ENCODE measurements at places on chromosomes 4 and X. TPM values are rescaled to one million over a fixed set of nuclear protein-coding genes. Genes with fewer than 3 reads are reported as not detected.

- H3K36me3 ChIP-seq, result no peaks in the 10 kb centered on the region
- no peak overlapping the region for H3K4me3 ChIP-seq
- H3K27me3 ChIP-seq, result no peaks in the 10 kb centered on the region
- no peak for DNase-seq
These were observed 492.1 kb downstream of the PCDH10 start for GRCh38 chr4:133641191-133641590.

- no peaks in the 10 kb centered on the region for H3K4me1 ChIP-seq
- no peak overlapping the region for H3K4me3 ChIP-seq
- no peaks in the 10 kb centered on the region for H3K36me3 ChIP-seq
- DNase-seq, result no peak
- no peaks in the 10 kb centered on the region for H3K27me3 ChIP-seq
- H3K27ac ChIP-seq, result no peak overlapping the region
These were observed 28.1 kb upstream of the HPGDS start for GRCh38 chr4:94370533-94371254.

- H3K4me3 ChIP-seq, result no peak overlapping the region
- H3K36me3 ChIP-seq, result no peaks in the 10 kb centered on the region
- DNase-seq, result no peak
- H3K27me3 ChIP-seq, result no peaks in the 10 kb centered on the region
- H3K27ac ChIP-seq, result no peak overlapping the region
- H3K4me1 ChIP-seq, result no peaks in the 10 kb centered on the region
These were observed 809.3 kb downstream of the C4orf33 start for GRCh38 chr4:129905256-129905655.

DNA sequence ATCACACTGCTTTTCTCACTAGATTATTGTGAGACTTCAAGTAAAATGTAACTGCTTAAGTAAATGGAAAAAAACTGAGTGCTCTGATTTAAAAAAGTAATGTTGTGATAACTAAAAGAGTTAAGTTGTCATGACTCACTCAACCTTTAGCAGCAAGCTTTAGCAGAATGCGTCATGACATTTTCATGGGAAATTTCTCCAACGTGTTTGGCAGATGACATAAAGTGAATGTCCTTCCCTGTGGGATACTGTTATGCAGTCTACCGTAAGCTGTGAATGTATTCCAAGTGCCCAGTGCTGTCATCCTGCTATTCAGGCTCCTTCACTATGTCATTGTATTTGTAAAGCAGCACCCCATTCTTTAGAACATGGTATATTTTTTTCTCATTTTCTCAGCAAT, 136.2 kb downstream of the CPXCR1 start:
- H3K27me3 ChIP-seq, result no peaks in the 10 kb centered on the region
- H3K36me3 ChIP-seq, result no peaks in the 10 kb centered on the region
- no peak overlapping the region for H3K27ac ChIP-seq
- no peaks in the 10 kb centered on the region for H3K4me1 ChIP-seq
- H3K4me3 ChIP-seq, result no peak overlapping the region

DNA sequence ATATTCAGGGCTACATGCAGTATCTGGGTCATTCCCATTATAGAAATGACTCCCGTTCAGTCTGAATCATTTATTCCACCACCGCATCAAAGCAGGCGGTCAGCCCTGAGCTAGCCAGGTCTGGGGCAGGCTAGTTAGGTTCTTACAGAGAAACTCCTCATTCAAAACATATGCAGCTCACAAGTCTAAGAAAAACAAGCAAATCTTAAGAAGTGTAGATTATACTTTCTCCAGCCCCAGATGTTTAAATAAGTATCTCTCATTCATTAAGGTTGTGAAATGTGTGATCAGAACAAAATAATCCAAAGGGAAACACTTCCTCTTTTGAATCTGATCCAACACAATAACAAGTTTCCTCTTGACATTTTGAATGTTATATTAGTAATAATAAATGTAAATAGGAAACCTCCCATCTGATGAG, 441.9 kb downstream of the INPP4B start:
- no peak overlapping the region for H3K4me3 ChIP-seq
- no peaks in the 10 kb centered on the region for H3K36me3 ChIP-seq
- no peaks in the 10 kb centered on the region for H3K27me3 ChIP-seq
- H3K27ac ChIP-seq, result no peak overlapping the region
- H3K4me1 ChIP-seq, result peaks cover 9% of the 10 kb centered on the region

GRCh38 chr4:145132511-145133098, 34.5 kb downstream of the ABCE1 start:
- no peak overlapping the region for H3K27ac ChIP-seq
- H3K36me3 ChIP-seq, result no peaks in the 10 kb centered on the region
- DNase-seq, result no peak
- H3K4me3 ChIP-seq, result no peak overlapping the region

DNA sequence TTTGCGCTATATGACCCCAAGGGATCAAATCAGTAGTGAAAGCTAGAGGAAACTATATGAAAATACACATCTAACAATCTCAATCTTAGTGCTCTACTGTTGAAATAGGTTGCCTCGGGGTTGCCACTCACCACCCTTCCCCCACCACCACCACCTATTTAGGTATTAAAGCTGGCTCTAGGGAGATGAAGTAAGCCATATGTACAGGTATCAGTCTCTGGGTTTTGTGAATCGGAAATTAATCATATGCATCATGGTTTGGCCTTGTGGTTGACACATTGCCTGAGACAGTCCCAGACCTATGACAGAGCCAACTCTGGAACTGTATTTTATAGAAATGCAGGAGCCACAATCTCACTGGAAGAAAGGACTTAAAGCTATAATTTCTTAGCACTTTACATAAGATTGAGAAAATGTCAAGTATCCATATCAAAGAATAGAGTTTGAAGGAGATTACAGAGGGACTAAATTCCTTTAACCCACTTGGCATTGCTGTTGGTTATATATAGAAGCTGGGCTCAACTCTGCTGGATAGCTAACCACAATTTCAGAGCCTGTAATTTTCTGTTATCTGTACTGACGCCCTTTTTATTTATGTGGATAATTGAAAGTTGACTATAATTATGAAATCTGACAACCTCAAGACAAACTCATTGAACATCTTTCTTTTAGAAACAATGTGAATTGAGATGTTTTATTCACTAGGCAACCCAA, 26.7 kb upstream of the BMP2K start:
- no peak overlapping the region for H3K4me3 ChIP-seq
- no peak overlapping the region for H3K27ac ChIP-seq
- H3K36me3 ChIP-seq, result no peaks in the 10 kb centered on the region
- H3K27me3 ChIP-seq, result no peaks in the 10 kb centered on the region

Gene ARHGAP6
- total RNA-seq, result 0.84 TPM

Gene GUCY1B1
- not detected for total RNA-seq

Gene CENPVL2
- total RNA-seq, result not detected

Gene TRIM60
- total RNA-seq, result not detected
